HFF-Myc (cell line): ENCODE measurements at places on chromosomes 6 and 20.

DNA sequence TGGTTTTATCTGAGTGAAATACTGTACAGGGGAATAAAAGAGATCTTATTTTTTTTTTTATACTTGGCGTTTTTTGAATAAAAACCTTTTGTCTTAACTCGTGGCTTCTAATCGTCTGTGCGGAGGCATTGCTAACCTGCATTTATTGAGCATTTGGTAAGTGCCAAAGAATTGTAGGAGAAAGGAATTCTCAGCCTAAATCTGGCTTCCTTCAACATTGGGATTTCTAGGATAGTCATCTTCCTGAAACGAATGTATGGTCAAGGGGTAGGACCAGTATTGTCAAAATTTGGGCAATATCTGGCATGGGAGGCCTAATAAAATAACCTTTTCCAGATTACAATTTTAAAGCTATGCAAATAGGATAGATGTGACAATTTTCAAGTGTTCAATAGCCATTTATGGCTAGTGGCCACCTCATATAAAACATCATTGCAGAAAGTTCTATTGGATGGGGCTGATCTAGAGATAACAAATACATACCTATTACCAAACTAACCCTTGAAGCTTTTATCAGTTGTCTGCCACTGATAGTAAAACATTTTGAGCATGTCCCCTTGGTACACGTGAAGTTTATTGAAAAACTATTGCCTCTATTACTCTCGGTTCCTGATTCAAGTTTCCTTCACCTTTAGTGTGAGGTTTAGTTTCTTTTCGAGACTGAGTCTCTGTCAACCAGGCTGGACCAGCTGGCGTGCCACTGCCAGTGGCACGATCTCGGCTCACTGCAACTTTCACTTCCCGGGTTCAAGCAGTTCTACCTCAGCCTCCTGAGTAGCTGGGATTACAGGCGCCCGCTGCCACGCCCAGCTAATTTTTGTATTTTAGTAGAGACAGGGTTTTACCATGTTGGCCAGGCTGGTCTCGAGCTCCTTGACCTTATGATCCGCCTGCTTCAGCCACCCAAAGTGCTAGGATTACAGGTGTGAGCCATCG lies 5.6 kb downstream of the PIM1 start:
- DNase-seq: no peak

DNA sequence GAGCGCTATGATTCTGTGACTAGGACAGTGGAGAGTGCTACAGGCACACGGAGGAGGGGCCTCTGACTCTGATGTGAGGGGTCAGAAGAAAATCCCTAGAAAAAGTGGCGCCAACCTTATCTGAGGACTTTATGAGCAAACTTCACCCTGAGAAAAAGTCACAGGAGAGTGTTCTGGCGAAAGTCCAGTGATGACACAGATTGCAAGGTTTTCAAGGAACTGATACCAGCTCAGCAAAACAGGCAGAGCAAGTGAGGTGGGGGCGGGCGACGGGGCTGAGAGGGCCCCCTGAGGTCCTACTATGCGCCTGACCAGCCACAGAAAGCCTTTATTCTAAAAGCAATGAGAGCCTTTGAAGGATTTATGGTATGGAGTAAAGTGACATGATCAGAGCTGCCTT lies 73.3 kb downstream of the SLC22A23 start:
- DNase-seq: no peak

DNA sequence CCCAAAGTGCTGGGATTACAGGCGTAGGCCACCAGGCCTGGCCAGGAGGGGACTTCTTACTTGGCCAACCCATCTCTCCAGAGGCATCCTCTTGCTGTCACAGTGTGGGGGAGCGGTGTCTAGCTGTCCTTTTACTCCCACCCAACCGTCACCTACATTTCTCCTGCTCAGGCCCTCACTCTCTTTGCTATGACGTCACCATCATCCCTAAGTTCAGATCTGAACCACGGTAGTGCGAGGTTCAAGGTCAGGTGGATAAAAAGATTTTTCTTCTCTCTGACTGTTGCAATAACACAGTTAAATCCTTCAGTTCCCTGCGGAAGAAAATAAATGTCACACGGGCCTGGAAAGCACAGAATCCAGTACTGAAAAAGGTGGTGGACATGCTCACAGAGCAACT lies 7.3 kb upstream of the RAET1L start:
- no peak for DNase-seq

GRCh38 chr6:9623985-9624384 lies 790.9 kb downstream of the TFAP2A start:
- no peak for DNase-seq
